Nephron progenitor cell (in vitro differentiated cells): ENCODE measurements at places on chromosomes 6 and 20.
A peak's percentile ranks its signal among the peaks of the same experiment; 100 is the strongest.

GRCh38 chr20:36320261-36320897 is 14.2 kb downstream of the DLGAP4 start:
- DNase-seq = no peak

- no peak for DNase-seq
Measured at GRCh38 chr6:9801249-9801754, 613.6 kb downstream of the TFAP2A start.

DNA sequence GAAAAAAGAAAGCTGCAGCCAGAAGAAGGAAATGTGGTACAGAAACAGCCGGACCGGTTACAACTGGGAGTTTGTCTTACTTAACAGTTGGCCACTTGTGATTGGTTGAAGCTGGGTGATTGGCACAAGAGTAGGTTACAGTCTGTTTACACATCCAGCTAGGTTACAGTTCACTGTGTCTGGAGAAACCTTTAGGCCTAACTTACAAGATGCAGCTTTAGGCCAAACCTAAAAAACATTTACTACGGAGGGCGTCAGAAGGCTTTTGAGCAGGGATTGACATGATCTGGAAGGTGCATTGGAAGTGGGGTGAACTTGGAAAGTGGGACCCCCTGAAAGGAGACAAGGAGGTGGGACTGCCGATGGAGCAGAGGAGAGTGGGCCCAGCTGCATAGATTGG is 122.3 kb downstream of the BANF2 start:
- no peak for DNase-seq

GRCh38 chr6:21907291-21907690 is 313.7 kb downstream of the SOX4 start:
- no peak for DNase-seq

- DNase-seq = peak; percentile 47
Measured at GRCh38 chr20:64053841-64054661, 4.6 kb upstream of the SOX18 start.

GRCh38 chr6:79498842-79499241 is 38.4 kb downstream of the LCA5 start:
- no peak for DNase-seq

GRCh38 chr20:45318386-45318939 is 10.4 kb upstream of the MATN4 start:
- no peak for DNase-seq

GRCh38 chr6:167791091-167791779 is 35.5 kb upstream of the AFDN start:
- no peak for DNase-seq

- no peak for DNase-seq
Measured at GRCh38 chr6:108193131-108193530, 27.3 kb downstream of the NR2E1 start.

DNA sequence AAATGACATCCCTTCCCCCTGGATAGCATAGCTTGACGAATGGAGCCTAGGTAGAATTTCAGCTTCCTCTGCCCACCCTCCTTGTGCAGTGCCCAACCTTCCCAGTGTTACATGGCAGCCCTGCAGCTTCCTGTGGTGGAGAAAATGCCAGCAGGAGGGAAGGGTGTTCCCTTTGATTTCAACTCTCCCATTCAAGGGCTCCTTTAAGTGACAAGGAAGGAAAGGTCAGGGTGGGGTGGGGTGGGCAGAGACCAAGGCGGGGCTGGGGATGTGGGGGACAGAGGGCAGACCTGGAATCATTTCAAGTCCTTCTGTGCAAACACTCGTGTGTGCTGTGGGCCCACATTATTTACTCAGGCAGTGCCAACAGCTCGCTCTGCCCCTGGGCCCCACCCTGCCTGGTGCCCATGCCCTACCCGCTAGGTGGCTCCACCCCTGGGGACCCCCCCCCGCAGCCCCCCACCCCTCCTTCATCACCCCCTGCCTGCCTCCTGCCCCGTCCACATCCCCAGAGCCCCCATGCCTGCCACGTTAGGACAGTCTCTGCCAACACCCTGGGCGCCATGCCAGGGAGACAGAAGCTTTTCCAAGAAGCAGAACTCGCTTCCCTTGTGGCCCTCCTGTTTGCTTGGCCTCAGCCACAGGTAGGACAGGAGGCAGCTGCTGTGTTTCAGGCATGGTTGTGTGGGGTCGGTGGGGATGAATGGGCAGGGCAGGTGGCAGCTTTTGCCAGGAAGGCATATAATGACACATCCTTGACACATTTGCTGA is 9.4 kb downstream of the SPDEF start:
- no peak for DNase-seq

GRCh38 chr6:16766043-16766536 is 4.8 kb upstream of the ATXN1 start:
- DNase-seq = no peak

DNA sequence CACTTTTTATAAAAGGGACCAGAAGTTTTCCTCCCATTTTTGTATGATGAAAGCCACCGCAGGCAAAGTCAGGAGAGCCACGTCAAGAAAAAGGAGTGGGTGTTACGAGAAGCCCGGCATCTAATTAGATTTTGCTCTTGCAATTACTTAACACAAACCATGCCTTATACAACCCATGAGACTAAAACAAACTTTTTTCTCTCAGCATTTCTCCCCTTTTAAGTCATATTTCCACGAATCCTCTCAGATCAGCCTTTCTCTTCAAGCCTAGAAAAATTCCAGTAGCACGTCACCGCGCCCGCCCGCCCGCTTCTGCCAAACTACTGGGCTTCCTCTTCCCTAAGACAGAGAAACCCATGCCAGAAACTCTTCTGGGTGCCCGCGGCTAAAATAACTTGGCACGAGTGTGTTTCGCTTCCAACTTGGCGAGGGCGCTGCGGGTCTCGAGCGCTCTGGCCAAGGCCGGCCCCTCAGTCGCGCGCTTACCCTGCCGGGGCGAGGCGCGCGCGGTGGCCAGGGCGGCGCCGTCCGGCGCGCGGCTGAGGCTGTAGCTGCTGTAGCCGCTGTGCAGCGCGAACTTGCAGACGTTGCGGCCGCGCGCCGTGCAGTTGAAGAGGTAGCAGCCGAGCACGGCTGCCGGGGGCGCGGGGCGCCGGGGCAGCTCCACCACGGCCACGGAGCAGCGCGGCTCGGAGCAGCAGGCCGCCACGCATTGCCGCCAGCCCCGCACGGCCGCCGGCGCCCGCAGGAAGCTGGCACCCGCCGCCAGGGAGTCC is 1.0 kb downstream of the LRP11 start:
- peak; percentile 73 for DNase-seq

- peak; percentile 57 for DNase-seq
Measured at GRCh38 chr20:35883778-35884540, 70.3 kb downstream of the SCAND1 start.

DNA sequence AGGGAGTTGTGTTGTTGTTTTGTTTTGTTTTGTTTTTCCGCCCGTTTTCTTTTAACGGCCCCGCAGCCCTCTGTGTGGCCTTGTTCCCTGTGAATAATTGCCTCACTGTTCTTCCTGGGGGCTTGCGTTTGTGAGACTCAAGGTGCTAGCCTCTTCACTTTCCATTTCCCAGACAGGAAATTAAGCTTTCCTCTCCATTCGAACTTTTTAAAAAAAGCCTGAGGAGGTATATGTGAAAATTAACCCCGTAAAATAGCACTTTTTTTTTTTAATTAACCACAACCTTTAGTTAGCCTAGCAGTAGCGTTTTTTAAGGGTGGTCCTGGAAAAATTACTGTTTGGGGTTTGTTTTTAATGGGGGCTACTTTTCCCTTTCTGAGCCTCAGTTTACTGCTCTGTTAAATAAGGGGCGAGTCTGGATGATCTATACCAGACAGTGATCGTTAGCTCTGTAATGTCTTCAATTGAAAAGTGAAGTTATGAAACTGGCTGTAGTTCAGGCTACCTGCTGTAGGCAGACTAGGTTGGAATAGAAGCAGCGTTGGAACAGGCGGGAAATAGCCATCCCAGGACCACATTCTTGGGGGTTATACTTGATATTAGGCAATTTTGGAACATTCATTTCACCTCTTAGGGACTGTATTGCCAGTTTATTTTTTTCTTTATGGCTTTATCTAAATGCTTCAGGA is 1.7 kb downstream of the STX16 start:
- DNase-seq = no peak

DNA sequence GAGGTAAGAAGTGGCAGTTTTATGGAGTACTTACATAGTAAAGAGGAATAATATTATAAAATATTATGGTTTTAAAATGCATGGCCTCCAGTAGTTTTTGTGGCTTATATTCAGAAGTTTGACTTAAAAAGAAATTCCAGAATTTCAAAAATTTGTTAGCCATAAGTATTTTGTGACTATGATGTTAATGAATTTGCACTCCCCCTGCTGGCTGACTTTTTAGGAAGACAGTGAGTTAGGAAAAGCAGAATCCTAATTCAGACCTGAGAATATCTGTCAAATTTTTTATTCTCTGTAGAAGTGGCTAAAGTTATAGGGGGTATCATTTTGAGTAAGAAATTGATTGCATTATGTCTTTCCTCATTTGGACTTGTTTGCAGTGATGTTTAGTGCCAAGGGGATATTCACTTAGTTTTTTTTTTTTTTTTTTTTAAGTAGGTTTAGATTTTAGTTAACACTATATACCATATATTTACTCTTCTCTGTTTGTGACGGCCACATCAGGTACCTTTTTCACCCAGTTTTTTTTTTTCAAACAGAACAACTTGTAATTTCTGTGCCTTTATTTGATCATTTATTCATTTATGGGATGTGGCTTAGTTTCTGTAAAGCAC is 40.8 kb downstream of the ZFAND3 start:
- peak; percentile 11 for DNase-seq
